Astrocyte of the spinal cord (primary cell): ENCODE measurements at places on chromosomes 12 and 14.
A peak's percentile ranks its signal among the peaks of the same experiment; 100 is the strongest.

GRCh38 chr14:51145246-51145645, 50.3 kb upstream of the TRIM9 start:
- DNase-seq: no peak

DNA sequence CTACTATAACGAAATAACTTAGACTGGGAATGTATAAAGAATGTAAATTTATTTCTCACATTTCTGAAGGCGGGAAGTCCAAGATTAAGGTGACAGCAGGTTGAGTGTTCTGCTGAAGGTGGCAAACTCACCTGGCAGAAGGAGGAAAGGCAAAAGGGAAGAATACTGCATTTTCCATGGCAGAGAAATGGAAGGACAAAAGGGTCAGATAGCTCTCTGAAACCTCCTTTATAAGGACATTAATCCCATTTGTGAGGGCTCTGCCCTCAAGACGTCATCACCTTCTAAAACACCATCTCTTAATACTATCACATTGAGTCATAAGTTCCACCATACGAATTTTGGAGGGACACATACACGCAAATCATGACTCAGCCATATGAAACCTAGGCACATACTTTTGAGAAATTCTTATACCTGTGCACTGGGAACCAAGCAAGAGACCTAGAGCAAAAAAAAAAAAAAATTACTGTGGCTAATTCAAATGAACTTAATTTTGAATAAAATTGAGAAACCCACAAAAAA, 1669.3 kb upstream of the FLRT2 start:
- no peak for DNase-seq

GRCh38 chr12:16174282-16174681, 103.2 kb downstream of the SLC15A5 start:
- DNase-seq: no peak

GRCh38 chr12:94207849-94208621, 59.7 kb downstream of the PLXNC1 start:
- DNase-seq: peak; percentile 16

DNA sequence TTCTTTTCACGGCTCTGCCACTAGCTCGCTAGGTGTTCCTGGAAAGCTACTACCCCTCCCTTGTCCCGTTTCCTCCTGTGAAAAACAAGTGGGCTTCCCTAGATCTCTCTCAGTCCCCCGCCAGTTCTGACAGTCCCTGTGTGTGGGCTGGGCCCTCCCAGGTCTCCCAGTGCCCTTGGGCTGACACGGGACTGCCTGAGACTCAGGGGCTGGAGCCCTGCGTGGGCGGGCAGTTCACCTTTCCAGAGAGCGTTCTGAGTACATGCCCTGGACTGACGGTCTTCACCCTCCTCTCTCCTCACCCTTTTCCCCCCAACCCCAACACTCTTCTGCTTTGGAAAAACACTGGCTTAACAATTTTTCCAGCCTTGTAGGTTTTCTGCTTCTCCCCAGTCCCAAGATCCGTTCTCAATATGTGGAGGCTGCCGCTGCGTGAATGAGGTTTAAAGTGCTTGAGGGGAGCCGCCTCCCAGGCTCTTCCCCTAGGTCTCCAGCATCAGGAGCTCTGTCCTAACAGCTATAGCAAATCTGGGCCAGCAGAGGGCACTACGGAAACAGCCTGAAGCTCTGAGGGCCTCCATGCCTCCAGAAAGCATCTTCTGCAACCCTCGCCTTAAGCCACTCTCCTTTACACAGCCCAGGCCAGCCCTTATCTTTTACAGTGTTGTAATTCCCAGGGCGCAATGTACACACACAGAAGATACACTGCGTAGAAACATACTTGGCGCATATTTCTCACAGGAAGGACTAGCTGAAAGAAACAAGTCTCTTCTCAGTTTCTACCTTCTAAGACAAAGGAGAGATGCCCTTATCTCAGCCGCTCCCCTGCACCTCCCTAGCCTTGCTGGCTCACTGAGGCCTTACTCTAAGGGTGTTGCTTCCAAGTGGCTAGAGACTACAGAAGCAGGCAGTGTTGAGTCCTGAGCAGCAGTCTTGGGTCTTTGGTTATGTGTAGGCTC, 10.4 kb upstream of the DCD start:
- no peak for DNase-seq

- no peak for DNase-seq
These were observed 23.5 kb downstream of the CMKLR1 start for GRCh38 chr12:108315486-108316105.

DNA sequence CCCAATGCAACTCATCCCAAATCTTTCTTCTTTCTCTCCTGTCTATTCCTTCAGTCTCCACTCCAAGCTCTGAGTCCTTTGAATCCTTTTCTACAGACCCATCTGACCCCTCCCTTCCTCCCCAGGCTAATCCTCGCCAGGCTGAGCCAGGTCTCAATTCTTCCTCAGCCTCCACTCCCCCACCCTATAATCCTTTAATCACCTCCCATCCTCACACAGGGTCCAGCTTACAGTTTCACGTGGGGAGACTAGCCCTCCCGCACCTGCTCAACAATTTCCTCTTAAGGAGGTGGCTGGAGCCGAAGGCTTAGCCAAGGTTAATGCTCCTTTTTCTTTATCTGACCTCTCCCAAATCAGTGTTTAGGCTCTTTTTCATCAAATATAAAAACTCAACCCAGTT, 63.8 kb downstream of the MOK start:
- no peak for DNase-seq

- DNase-seq: peak; percentile 99
These were observed 67.8 kb downstream of the HMGA2 start for GRCh38 chr12:65891987-65892481.

GRCh38 chr12:58009405-58010195, 68.2 kb downstream of the ATP23 start:
- no peak for DNase-seq

GRCh38 chr12:70243510-70244371, 508 bp downstream of the CNOT2 start:
- peak; percentile 72 for DNase-seq

GRCh38 chr14:77024171-77024691, 4.3 kb downstream of the IRF2BPL start:
- peak; percentile 51 for DNase-seq

- DNase-seq: no peak
These were observed 389.8 kb downstream of the ETNK1 start for GRCh38 chr12:23014749-23015148.

DNA sequence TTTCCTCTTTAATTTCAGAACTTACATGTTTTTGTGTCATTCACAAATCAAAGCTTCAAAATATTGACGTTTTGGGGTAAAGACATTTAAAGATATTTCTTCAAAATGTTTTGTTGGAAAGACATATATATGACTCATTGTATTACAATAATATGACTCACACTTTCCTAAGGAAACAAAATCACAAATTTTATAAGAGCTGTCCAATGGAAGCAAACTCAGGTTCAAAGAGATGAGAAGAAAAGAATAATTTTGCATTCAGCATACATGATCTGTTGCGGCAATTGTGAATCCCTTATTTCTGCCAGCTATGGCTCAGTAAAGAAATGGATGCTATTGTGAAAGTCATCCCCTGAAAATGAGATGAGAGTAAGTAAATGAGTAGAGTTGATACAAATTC, 82.7 kb downstream of the GRIP1 start:
- DNase-seq: peak; percentile 67

DNA sequence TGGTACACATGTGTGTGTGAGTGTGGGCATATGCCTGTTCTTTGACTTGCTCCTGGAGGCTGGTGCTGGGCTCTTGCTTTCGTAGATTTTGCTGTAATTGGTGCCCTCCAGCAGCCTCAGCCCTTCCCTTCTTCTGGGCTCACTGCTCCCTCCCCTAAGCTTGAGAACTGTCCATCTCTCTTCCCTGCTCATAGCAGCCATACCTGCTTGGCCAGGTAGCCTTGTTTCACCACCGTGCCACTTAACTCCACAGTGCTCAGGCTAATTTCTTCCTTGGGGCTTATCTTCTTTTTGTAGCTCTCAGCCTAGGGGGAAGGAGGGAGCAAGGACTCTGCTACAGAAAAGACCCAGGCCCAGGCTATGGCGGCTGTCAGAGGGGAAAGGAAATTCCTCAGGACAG, 19.8 kb downstream of the PLEK2 start:
- DNase-seq: no peak

DNA sequence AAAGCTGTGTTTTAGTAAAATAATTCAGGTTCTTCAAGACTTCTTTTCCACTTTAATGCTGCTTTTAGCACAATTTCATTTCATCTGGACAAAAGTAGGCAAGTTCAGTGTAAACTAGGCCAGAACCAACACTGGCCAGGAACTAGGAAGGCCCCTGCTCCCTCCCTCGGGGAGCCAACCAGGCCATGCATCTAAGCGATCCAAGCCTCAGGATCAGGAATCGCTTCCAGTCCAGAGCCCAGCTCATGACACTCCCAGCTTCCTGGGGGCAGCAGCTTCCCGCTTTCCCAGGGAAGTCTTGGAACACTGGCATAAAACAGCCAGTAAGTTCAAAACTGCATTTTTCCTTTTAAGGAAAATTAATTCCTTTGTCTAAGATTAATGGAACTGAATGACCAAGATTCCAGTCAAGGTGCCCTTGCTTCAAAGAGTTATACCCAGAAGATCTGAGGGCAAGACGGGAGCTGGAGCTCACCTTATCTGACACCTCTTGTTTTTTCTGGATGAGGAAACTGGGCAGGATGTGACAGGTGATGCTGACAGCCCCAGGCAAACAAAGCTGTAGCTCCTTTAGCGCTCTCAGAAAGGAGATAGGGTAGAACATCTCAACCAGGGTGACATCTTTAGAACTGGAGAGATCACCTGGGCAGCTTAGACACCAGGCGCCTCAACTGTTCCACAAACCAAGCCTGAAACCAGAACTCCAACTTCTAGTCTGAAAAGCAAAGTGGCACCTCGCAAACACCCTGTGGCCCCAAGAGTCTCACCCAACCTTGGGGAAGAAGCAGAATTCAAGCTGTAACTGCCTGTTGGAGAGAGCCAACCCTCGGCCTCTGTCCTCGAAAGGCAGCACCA, 61.4 kb upstream of the PNMA1 start:
- no peak for DNase-seq

DNA sequence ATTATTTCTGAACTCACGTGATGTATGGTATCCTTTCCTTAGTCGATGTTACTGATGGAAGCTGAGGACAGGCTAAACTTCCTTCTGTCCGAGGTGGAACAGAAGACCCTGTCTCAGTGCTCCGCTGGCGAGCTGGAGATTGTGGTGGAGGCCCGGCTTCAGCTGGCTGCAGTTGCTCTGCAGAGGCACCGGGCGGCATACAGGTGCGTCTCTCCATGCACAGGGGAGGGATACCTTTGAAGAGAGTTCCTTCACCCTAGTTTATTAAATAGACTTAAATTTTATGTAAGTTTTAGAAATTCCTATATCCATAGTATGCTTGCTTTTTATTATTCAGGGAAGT, 186.7 kb upstream of the NEDD1 start:
- DNase-seq: no peak

- DNase-seq: no peak
These were observed 991.2 kb downstream of the FLRT2 start for GRCh38 chr14:86521031-86521730.

GRCh38 chr14:81206115-81206514, 14.6 kb downstream of the GTF2A1 start:
- no peak for DNase-seq

DNA sequence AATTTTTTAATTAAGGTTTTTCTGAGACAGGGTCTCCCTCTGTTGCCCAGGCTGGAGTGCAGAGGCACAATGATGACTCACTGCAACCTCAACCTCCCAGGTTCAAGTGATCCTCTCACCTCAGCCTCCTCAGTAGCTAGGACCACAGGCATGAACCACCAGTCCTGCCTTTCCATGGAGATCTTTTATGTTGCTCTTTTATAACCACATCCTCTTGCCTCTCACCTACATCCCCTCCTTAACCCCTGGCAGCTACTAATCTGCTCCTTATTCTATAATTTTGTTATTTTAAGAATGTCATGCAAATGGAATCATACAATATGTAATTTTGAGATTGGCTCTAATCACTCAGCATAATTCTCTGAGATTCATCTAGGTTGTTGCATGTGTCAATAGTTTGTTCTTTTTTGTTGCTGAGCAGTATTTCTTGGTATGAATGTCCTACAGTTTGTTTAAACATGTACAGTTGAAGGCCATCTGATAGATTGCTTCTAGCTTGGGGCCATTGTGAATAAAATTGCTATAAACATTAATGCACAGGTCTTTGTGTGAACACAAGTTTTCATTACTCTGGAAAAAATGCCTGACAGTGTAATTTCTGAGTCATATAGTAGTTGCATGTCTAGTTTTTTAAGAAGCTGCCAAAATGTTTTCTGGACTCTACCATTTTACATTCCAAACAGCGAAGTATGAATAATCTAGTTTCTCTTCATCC, 249.2 kb upstream of the AMIGO2 start:
- DNase-seq: peak; percentile 46

- DNase-seq: peak; percentile 24
These were observed 7.7 kb downstream of the SSH1 start for GRCh38 chr12:108849660-108850059.

GRCh38 chr14:25463480-25463879, 413.5 kb upstream of the STXBP6 start:
- no peak for DNase-seq
